ENCODE measurements at places on chromosomes 6 and 20.

DNA sequence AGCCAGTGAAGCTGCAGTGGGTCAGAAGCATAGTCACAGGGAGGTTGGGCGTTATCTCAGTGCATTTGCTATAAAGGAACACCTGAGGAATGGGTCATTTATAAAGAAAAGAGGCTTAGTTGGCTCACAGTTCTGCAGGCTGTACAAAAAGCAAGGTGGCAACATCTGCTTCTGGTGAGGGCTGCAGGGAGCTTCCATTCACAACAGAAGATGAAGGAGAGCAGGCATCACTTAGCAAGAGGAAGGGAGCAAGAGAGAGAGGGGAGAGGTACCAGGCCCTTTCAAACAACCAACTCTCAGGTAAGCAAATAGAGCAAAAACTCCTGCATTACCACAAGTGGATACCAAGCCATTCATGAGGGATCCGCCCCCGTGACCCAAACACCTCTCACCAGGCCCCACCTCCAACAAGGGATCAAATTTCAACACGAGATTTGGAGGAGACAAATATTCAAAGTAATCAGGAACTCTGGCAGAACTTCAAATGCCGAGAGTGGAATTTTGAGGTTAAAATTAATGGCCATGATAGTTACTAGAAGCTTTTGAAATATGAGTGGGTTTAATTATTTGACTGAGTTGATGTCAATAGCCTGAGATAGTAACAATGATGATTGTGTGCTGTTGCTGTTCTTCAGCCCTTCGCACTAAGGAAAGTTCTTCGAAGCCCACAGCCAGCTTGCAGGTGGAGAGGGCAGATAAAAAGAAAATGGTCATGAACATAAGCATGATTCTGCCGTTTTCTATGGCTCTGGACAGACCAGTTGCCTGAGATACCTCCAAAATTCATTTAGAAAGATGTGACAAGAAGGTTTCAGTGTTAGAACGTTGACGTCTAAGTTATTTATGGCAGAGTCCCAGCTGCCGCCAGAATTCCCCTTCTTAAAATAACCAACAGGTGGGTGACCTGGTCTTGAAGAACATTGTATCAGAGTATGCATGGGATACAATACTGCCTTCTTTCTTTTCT is 55.3 kb upstream of the ADTRP start:
- no peak for DNase-seq

DNA sequence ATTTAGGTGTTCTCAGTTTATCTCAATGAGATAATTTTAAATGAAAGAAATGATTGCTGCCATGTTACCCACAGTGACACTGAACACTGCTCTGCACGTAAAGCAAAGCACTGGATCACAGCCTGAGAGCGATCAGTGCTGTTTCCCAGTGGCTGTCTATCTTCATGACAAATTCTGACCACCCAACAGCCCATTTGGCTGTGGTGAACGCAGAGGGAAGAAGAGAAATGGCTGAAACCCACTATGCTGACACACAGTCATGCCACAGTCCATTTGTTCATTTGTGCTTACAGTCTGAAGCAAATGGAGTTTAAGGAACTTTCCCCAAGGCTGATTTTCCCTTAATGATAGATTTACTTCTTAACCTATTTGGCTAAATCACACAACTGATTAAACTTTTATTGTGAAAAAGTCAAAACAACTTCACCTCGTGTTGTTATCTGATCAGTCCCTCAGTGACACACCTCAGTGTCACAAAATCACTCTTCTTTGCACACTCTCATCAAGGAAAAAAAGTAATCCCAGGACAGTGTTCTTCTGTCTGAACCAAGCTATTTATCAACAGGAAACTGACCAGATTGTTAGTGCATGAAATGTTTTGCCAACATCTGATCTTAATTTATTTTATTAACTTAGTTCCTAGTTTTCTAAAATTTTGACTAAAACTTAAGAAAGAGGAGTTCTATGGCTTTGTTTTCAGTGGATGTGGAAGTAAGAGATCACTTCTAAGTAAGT is 225.1 kb downstream of the TBX18 start:
- no peak for DNase-seq

- peak; percentile 12 for DNase-seq
Observed at GRCh38 chr20:44056010-44056698, 130.8 kb downstream of the JPH2 start.

DNA sequence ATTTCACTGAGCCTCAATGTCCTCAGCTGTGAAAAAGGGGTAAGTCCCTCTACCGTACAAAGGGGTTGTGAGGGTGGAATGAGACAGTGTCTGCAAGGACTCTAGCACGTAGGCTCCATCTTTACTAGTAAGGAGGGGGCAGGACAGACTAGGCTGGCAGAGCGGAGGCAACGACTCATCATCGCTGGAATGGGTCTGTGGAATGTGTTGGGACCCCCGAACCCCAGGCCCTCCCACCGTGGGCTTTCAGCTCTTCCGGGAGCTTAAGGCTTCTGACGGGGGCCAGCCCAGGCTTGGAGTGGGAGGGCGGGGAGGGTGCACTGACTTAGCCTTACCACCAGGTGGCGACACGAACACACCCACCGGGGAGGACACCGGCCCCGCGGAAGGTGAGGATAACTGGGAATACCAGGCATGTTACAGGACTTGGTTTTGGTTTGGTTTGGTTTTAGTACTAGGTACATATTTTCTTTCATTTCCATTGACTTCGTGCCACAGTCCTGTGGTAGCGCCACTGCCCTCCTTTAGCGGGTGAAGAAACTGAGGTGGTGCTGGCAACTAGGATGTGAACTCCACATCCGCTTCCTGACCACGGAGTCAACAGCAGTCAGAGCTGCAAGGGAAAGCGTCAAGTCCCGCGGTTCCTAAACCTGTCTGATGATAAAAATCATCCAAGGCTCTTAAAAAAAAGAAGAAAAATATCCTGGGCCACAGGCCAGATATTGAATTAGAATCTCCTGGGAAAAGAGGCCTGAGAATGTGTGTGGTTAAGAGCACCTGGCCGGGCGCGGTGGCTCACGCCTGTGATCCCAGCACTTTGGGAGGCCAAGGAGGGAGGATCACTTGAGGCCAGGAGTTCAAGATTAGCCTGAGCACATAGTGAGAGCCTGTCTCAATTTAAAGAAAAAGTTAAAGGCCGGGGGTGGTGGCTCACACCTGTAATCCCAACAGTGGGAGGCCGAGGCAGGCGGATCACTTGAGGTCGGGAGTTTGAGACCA is 10.3 kb upstream of the TULP1 start:
- peak; percentile 81 for DNase-seq

- DNase-seq = no peak
Observed at GRCh38 chr6:300494-301198, 8.4 kb downstream of the DUSP22 start.

DNA sequence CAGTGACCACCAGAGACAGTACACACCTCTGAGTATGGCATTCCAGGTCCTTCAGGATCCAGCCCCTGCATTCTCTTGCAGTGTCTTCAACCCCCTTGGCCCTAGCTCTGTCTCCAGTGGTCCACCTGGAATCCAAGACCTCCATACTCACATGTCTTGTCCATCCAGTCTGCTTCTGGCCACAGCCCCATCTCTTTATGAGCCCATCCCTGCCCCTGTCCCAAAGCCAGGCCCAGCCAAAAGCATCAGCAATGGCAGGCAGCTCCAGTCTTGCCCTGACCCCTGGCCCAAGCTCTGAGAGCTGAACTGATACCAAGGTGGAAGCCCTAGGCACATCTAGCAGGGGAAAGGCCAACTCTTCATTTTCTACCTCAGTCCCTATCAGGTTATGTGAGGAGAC is 119.6 kb upstream of the PTPRT start:
- no peak for DNase-seq
